Mammary microvascular endothelial cell (primary cell): ENCODE measurements at places on chromosomes 12 and 14. TPM values are rescaled to one million over a fixed set of nuclear protein-coding genes. Genes with fewer than 3 reads are reported as not detected.

Gene EAPP
- total RNA-seq, result 18.4 and 27.4 TPM in 2 replicates

Gene OTOGL
- 0.10 and 0.27 TPM in 2 replicates for total RNA-seq

Gene ABCC9
- total RNA-seq, result 0.05 and 0.07 TPM in 2 replicates

Gene NKX2-1
- not detected in 2 replicates for total RNA-seq

Gene CISTR
- not detected in 2 replicates for total RNA-seq

Gene CCDC175
- not detected in 2 replicates for total RNA-seq

Gene WSCD2
- not detected in 2 replicates for total RNA-seq

Gene DTX1
- total RNA-seq, result not detected in 2 replicates

Gene CATSPERB
- total RNA-seq, result under 0.01 TPM in 1 of 2 replicates, not detected in the other

Gene RD3L
- not detected in 2 replicates for total RNA-seq

Gene LALBA
- total RNA-seq, result not detected in 2 replicates

Gene MTA1
- total RNA-seq, result 33.2 and 44.0 TPM in 2 replicates

Gene TCL1B
- not detected in 2 replicates for total RNA-seq

Gene SLCO1C1
- not detected in 2 replicates for total RNA-seq

Gene APOF
- total RNA-seq, result not detected in 2 replicates

Gene TC2N
- total RNA-seq, result 1.0 and 1.1 TPM in 2 replicates

Gene KIF5A
- total RNA-seq, result 0.07 TPM in 1 of 2 replicates, not detected in the other

Gene GDF3
- 0.67 and 0.74 TPM in 2 replicates for total RNA-seq

Gene MYH7
- not detected in 2 replicates for total RNA-seq

Gene KLHL33
- total RNA-seq, result 0.34 TPM in 1 of 2 replicates, not detected in the other
